ENCODE measurements at places on chromosomes 6 and 20.

DNA sequence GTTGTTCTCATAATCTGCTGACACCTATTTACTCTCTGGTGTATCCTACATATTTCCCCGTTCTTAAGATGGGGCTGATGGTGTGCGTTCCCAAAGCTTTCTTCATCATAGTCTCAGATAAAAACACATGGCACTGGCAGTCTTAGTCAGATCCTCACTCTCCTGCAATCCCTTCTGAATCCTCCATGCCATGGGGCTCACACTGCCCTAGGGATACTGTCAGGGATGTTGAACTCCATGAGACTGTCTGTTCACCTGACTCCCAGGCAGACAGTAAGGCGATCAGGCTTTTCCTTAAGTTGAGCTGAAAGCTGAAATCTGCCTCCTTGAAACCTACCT lies 76.0 kb downstream of the SLX4IP start:
- peaks cover 25% of the 10 kb centered on the region for H3K4me1 ChIP-seq
- no peaks in the 10 kb centered on the region for H3K36me3 ChIP-seq
- no peaks in the 10 kb centered on the region for H3K27me3 ChIP-seq
- H3K27ac ChIP-seq = peak overlapping the region; percentile 73

GRCh38 chr20:39990692-39991091 lies 698.3 kb downstream of the MAFB start:
- no peaks in the 10 kb centered on the region for H3K27me3 ChIP-seq
- no peaks in the 10 kb centered on the region for H3K36me3 ChIP-seq
- H3K4me1 ChIP-seq = no peaks in the 10 kb centered on the region
- no peak overlapping the region for H3K4me3 ChIP-seq

DNA sequence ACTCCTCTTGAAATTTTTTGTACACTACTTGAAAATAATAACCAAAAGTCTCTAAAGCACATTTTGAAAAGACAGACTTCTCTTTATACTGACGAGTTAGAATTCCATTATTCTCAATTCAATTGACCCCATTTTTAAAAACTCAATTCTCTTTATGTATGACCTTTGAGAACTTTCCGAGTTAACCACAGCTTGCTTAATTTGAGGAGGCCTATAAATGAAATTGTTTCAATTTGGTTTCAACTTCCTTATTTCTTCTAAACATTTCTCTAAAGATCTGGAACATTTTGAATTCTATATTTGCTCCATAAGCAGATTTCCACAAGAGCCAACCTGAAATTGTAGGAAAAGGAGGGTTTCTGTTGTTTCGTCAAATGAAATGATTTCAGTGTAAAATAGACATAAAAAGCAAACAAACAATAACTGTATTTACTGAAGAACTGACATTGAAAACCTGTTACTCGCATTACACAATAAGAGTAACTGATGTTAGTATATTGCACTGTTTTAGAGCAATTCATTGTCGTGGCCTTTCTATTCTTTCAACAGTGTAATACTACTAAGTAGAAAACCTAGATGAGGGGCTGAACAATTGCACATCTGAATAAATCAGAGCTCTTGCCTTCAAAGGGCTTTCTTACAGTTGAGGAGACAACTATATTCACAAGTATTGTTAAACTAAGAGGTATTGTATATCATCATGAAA lies 223.6 kb downstream of the HIVEP2 start:
- peaks cover 4% of the 10 kb centered on the region for H3K4me1 ChIP-seq
- H3K27ac ChIP-seq = no peak overlapping the region
- H3K36me3 ChIP-seq = peaks cover 5% of the 10 kb centered on the region

DNA sequence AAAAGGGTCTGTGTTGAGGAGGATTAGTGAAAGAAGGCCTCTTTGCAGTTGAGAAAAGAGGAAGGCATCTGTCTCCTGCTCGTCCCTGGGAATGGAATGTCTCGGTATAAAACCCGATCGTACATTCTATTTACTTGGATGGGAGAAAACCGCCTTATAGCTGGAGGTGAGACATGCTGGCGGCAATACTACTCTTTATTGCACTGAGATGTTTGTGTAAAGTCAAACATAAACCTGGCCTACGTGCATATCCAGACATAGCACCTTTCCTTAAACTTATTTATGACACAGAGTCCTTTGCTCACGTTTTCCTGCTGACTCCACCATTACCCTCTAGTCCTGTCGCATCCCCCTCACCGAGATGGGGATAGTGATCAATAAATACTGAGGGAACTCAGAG lies 4.5 kb downstream of the TDP2 start:
- no peak for DNase-seq
- peaks cover 41% of the 10 kb centered on the region for H3K4me1 ChIP-seq
- H3K27ac ChIP-seq = peak overlapping the region; percentile 73
- H3K4me3 ChIP-seq = no peak overlapping the region

GRCh38 chr20:6169251-6169650 lies 46.4 kb upstream of the FERMT1 start:
- H3K4me1 ChIP-seq = no peaks in the 10 kb centered on the region
- DNase-seq = no peak
- H3K27ac ChIP-seq = no peak overlapping the region
- H3K36me3 ChIP-seq = no peaks in the 10 kb centered on the region
- peaks cover 7% of the 10 kb centered on the region for H3K27me3 ChIP-seq
- H3K4me3 ChIP-seq = no peak overlapping the region

DNA sequence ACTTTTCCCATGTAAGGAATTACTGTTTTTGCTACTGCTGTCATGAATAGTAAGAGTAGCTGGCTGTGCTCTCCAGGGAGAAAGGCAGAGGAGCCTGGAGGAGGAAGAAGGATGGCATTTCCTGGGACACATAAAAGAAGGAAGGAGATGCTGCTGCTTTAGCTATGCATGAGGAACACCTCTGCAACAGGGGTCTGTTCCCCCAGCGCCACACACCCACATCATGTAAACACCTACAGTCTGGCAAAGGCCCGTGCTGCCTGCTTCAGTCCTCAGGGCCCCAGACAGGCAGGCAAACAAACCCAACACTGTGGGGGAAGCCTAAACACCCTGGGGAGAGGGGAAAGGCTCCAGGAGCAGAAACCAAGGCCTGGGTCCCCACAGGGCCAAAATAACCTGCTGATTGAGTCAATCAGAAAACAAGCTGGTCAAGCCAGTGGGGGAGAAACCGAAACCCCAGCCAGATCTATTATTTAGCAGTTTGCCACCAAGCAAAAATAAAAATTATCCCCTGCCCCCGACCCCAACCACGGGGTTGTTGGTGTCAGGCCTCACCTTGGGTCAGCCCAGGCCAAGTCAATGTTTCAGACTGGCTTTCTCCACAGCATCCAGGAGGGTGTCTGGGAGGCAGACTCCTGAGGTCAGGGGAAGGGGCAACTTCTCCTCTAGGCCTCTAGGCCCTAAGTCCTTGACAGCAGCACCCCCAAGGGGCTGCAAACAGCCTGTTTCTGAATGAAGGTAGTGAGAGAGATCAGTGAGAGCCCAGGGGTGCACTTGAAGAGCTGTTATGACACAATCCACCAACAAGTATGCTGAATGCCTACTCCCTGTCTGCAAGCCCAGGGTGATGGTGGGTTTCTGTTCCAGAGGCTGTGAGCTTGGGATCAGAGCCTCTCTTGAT lies 34.6 kb upstream of the SCUBE3 start:
- H3K4me3 ChIP-seq = no peak overlapping the region
- H3K27ac ChIP-seq = no peak overlapping the region
- peaks cover 2% of the 10 kb centered on the region for H3K36me3 ChIP-seq
- DNase-seq = no peak
- peaks cover 16% of the 10 kb centered on the region for H3K27me3 ChIP-seq

All from T-helper 17 cell (primary cell).